Heart left ventricle (tissue), 16 donors: ENCODE measurements at places on chromosomes 7 and 10. TPM values are rescaled to one million over a fixed set of nuclear protein-coding genes. Genes with fewer than 3 reads are reported as not detected.

Gene PTF1A
- polyA plus RNA-seq: not detected

Gene ZNF746
- 6.8 TPM for polyA plus RNA-seq

Gene FFAR4
- 0.08 TPM for polyA plus RNA-seq

Gene PLCE1
- polyA plus RNA-seq: 1.3 TPM

Gene BHLHA15
- 0.26 TPM for polyA plus RNA-seq

Gene GDI2
- 167 TPM for polyA plus RNA-seq

Gene DGKI
- polyA plus RNA-seq: 0.42 TPM

Gene TRPV6
- not detected for polyA plus RNA-seq

Gene ACSL5
- polyA plus RNA-seq: 4.0 TPM

Gene CACNB2
- 16.8 TPM for polyA plus RNA-seq

Gene BMPER
- polyA plus RNA-seq: 0.50 TPM

Gene PFKP
- 231 TPM for polyA plus RNA-seq

Gene C10orf62
- polyA plus RNA-seq: 1.8 TPM

DNA sequence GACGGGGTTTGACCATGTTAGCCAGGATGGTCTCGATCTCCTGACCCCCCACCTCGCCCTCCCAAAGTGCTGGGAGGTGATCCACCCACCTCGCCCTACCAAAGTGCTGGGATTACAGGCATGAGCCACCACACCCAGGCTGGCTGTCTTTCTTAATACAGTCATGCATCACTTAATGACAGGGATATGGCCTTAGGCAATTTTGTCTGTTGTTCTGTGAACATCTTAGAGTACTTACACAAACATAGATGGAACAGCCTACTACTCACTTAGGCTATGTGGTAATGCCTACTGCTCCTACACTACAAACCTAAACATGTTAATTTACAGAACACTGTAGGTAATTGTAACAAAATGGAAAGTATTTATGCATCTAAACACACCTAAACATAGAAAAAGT, 106.6 kb upstream of the KCNMA1 start:
- DNase-seq: no peak

GRCh38 chr7:137636376-137636775, 210.4 kb downstream of the DGKI start:
- no peak for DNase-seq

DNA sequence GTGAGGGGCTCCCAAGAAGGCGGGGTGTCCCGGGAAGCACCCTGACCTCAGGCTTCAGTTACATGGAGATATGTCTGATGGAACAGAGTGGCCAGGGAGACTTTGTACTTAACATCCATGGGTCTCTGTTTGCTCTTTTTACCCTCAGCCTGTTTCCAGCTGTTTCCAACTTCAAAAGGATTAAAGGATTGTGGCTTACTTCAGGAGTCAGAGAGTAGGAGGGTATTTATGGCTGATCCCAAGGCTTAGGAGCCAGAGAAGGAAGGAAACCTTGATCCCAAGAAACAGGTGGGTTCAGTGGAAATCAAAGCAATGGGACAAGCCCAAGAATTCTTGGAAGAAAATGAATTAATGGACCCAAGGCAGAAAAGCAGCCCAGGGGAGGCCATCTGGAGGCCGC, 37.7 kb upstream of the ZNF438 start:
- no peak for DNase-seq

- DNase-seq: no peak
Observed at GRCh38 chr7:2595258-2595860, 36.4 kb upstream of the TTYH3 start.

DNA sequence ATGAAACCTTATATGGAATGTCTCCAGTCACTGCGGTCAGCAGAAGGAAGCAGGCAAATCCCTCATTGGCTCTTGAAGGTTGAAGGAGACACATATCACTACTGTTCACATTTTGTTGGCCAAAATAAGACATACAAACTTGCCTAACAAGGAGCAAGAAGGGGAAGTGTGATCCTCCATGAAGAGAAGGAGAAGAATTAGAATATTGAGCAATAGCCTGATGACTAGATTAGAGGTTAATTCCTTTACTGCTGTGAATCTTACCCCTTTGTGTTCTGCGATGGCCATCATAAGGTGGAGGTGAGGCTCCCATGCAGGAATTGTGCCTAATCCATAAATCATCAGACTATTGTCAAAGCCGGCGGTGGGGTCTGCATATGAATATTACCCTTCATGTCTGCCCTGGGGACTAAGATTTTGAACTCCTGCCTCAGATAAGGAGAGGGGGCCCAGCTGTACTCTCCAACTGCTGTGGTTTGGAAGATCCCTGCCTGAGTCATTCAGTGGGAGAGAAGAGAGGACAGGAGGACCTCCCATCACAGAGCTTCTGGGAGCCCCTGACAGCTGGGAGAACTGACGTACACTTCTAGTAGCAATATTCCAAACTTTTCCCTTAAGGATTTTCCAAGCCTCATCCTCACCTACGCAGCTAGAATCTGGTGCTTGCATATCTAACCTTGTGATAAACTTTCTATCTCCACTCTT, 398.5 kb downstream of the REEP3 start:
- peak; percentile 22 for DNase-seq

GRCh38 chr10:61052469-61053205, 108.7 kb upstream of the RHOBTB1 start:
- DNase-seq: no peak

- DNase-seq: no peak
Observed at GRCh38 chr10:126528315-126528835, 140.1 kb upstream of the ADAM12 start.

DNA sequence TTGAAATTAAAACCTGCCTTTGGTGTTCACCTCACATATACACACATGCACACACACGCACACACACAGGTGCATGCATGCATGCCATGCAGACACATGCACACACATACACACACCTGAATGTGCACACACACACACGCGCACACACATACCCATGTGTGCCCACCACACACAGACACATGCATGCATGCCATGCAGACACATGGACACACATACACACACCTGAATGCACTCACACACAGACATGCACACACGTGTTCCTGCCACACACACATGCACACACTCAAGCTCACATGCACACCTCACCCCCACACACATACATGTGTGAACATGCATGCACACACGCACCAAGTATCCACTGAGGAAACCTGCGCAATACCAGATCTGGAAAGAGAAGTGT, 136.4 kb downstream of the KLF6 start:
- no peak for DNase-seq

DNA sequence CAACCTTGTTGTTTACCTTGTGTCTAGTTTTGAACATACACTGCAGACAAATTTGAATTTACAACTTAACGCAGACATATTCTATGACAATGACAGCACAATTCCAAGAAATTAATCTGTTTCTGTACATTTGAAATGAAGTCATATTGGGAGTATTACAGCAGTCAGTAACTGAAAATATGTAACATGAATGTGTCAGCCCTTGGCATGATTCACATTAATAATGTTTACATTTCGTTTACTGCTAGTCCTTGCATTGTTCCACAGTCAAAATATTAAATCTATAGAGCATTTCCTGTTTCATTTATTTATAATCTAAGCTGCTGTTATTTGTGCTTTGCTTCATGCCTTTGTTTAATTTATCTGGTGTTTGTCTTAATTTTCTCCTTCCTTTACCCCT, 80.4 kb downstream of the NOC3L start:
- no peak for DNase-seq

DNA sequence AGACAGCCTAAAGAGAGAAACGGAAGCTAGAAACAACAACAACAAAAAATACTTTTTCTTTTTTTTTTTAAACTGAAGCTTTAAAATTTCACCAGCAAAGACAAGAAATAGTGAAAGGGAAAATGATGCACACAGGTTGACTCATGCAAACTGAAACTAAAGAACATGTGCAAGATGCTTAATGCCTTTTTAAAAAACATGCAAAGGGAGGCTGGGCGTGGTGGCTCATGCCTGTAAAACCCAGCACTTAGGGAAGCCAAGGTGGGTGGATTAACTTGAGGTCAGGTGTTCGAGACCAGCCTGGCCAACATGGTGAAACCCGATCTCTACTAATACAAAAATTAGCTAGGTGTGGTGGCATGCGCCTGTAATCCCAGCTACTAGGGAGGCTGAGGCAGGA, 15.1 kb upstream of the CUBN start:
- DNase-seq: no peak

GRCh38 chr10:11901833-11902475, 78.8 kb downstream of the PROSER2 start:
- peak; percentile 9 for DNase-seq

DNA sequence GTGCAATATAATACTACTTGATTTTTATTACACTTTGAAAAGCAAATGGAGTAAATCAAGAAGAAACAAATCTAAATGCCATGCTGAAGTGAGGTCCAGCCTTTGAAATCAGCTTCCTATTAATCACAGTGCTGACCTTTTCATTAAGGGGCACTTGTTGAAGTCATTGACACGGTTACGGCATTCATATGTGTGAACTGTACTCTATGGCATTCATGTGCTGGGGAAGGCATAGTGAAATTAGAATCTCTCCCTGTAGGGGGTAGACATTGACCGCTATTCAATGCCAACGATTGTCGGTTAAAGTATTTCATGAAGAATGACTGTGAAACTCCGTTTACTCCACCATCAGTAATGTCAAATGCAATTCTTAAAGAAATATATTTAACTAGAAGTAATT, 296.1 kb upstream of the SEMA3A start:
- DNase-seq: no peak

DNA sequence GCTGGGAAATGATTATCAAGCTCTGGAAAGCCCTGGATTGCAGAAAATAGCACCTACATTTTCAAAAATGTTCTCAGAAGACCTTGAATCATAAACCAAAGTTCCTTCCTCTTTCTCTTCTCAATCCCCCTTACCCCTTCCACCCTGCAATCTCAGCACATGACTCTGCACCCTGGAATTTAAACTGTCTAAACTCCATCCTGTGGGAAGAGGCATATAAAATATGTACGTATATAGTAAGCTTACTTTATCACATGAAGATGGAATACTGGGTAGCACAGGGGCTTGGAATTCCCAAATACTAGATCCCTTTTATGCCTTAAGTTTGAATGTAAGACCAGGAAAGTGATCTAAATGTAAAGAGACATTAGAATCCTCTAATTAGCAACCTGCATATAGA, 7.7 kb downstream of the AGMO start:
- DNase-seq: no peak

- no peak for DNase-seq
Observed at GRCh38 chr7:75850235-75850634, 28.6 kb upstream of the RHBDD2 start.

- no peak for DNase-seq
Observed at GRCh38 chr7:4959893-4960292, 906 bp upstream of the MMD2 start.

DNA sequence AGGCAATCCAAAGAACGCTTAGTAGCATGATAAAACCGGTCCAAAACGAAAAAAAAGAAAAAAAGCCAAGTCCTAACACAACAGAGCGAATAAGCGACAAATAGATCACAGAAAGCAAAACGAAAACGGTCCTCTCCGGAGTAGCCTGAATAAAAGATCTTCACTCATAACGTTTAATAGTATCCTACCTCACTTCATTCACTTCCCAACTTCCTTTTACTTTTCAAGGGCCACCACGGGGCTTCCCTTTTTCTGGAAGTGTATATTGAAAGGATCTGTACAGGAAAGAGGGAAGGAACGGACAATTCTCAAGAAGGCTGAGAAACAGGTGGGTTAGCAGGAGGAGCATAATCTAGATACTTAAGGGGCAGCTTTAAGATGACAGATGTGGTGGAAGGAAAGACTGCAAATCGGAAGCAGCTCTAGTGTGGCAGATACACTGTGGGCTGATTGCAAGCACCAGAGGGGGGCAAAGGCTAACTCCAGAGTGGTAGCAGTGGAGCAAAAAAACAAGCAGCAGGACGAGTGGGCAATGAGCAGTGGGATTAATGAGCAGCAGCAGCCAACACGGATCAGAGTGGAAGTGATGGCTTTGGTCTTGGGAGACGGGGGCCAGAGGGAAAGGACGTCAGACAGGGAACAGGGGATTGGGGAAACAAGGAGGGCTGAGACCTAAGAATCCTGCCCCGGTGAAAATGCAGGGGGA, 866 bp downstream of the CNOT4 start:
- DNase-seq: no peak

DNA sequence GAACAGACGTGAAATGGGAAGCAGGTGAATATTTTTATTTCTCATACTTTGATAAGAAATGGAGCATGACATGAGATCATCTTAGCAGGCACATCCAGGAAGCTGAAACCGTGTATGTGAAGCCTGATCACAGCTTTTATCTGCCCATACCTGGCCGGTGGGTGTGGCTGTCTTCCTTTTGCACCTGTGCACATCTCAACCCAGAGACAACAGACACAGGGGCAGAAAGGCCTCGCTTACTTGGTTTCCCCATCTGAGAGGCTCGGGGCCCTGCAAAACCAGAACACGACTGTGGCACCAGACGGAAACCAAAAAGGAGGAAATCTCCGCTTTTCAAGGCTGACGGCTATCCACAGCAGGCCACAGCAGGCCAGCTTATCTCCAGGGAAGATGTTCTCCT, 116.4 kb downstream of the TCERG1L start:
- DNase-seq: no peak

DNA sequence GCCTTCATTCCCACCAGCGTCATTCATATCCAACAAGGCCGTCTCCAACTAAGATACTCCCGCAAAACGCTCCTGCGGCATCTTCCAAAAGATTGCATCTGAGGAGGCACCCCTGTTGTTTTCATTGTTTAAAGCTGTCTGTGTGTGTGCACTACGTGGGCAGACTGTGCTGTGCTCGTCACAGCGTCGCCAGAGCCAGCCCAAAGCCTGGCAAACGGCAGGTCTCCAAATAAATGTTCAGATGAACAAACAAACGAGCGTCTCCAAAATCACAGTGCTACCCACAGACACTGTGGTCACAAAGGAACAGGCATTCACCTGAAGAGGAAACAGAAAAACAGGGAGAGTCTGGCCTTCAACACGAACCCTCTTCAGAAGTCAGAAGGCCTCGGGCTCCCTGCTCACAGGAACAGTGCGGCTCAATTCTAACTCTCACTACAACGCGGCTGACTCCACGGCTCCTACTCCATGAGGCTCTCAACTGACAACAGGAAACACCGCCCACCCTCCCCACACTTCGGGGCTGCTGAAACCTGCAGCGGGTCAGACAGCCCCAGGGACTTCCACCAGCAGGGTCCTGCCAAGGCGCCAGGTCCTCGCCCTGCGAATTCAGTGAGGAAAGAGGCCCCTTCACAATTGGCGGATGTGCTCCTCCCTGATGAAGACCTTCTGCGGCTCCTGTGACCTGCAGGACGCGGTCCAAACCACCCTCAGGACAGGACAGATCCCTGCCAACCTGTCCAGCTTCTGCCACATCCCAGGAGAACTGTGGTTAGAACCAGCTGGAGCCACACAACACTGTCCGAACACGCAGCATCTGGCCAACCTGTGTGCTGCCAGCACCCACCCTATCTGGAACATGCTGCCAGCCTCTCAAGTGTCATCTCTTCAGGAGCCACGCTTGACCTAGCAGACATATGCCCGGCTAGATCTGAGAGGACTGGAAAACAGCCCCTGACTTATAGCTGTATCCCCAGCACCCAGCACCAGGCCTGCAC, 36.1 kb downstream of the MAD1L1 start:
- peak; percentile 40 for DNase-seq

GRCh38 chr7:50619684-50620083, 54.5 kb upstream of the DDC start:
- no peak for DNase-seq
